Mammary epithelial cell (primary cell): ENCODE measurements at places on chromosomes 5 and 9. TPM values are rescaled to one million over a fixed set of nuclear protein-coding genes. Genes with fewer than 3 reads are reported as not detected.

GRCh38 chr5:108919591-108920326 is 172.1 kb downstream of the FER start:
- no peak for DNase-seq

DNA sequence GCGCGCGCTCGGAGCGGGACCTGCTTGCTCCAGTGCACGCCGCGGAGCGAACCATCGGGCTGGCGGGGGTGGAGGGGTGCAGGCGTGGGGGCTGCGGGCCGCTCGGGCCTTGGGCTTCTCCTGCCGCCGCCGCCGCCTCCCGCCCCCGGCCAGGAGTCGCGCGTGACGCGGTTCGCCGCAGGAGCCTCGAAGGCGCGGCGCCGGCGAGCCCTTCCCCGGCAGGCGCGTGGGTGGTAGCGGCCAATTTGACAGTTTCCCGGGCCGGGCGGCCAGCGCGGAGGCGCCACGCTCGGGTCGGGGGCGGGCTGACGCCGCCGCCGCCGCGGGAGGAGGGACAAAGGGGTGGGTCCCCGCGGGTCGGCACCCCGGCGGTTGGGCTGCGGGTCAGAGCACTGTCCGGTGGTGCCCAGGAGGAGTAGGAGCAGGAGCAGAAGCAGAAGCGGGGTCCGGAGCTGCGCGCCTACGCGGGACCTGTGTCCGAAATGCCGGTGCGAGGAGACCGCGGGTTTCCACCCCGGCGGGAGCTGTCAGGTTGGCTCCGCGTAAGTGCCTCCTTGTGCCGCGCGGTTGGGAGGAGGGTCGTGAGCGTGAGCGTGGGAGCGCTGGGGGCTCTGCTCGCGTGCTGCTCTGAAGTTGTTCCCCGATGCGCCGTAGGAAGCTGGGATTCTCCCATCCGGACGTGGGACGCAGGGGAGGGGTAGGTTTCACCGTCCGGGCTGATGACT is at the start of gene TJP2:
Gene TJP2, plus strand, starts transcription at position 387 of the 725 bp plus-strand sequence. Its CDS starts 96 bp downstream, at position 483.
- DNase-seq, result peak; percentile 84

DNA sequence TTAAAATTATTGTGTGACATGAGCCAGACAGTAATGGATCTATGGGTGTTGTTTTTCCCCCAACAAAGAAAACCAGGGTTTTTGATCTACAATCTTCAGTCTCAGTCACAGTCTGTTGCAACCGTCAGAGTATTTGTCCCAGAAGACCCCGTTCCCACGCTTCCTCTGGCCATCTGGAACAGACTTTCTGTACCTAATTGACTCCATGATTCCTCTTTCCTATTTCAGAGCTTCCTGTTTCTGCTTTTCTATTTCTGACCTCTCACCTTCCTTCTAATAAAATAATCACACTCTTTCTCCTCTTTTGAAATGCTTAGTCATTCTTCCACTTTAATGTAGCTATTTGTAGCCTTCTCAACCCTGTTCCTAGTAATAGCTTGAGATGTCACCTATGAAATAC is 1044.8 kb downstream of the DTWD2 start:
- DNase-seq, result no peak

DNA sequence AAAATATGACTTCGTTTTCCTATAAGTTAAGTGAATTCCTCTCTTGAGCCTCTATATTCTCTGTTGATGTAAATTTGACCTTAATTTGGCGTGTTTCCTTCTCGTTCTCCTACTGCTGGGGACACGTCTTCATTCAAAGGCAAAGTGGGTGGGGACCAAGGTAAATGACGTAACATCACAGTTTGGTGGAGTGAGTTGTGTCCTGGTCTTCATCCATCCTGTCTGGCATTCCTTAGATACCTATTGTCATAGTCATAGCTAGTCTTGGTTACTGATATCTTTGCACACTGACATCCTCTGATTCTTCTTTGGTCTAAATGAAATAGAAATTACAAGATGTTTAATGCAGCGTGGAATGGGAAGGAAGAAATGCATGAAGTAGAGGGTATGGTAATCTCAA is 108.5 kb downstream of the NNT start:
- peak; percentile 5 for DNase-seq

DNA sequence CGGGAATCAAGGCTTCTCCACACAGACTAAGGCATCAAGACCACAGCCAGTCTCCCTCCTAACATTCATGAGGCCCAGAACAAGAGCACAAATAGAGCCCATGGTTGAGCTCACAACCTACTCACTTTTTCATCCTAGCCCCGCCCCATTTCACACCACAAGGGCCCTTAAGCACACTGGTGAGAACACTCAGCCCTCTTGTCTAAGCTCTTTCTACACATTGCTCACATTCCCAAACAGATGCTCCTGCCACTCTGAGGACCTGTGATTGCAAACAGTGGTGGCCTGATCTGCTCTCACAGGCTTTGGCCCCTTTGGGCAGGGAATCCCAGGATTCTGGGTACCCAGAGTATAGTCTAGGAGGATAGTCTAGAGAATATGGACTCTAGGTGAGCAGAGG is 54.0 kb downstream of the FEM1C start:
- DNase-seq, result no peak

- DNase-seq, result peak; percentile 9
Measured at GRCh38 chr9:34809504-34810186, 99.7 kb upstream of the CCL21 start.

DNA sequence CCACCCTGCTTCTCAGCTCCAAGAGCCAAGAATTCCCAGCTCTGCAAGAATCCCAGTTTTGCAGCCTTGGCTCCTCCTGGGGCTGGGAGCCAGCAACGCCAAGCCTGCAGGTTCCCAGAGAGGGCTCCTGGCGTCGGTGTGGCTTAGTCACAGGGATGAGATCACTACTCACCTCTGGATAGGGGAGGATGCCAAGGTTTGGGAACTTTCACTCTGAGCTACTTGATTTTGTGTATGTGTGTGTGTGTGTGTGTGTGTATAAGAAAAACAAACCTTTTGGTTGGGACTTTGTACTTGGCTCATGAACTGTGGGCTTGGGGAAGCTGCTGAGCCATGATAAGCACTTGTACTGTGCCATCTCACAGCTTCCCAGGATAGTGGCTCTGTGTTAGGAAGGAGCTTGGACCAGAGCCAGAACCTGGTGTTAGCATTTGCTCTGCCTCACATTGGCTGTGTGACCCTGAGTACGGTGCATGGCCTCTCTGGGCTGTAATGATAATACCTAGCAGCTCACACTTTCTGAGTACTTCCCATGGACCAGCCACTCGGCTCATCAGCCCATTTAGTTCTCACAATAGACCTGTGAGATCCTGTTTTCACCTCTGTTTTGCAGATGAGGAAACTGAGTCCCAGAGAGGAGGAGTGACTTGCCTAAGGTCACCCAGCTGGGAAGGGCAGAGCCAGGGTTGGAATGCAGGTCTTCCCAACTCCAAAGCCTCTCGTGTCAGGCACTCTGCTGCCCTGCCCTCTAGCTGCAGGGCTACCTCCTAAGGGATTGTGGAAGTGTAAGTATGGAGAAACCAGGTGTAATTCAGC is 41.4 kb upstream of the DAB2IP start:
- DNase-seq, result peak; percentile 87

DNA sequence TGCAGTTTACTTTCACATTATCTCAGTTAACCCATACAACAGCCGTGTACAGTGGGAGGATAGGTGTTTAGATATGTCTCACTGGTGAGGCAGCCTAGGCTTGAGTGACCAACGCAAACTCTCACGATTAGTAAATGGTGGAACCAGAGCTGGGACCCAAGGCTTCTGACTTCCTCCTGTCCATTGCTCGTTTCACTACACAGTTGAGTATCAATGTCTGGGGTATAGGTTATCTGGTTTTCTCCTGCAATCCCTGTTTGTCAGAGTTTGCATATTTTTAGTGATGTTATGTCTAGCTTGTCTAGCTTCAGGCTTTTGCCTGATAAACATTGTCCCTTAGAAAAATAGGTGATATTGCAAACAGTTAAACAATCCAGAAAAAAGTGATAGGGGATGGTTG is 62.6 kb downstream of the NUP214 start:
- DNase-seq, result no peak

DNA sequence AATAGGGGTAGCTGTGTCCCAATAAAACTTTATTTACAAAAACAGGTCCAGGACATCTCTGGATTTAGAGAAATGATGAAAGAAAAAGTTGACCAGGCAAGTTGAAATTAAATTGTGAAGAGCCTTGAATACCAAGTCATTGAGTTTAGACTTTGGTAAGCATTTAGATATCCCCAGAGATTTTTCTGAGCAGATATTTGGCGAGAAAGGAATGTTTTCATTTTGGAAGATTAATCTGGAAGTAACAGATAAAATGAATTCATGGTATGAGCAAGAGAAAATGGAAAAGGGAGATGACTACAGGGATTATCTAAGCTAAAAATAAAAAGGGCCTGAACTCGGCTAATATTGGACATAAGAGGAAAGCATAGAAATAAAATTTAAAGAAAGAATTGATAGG is 157.6 kb downstream of the ACTL7B start:
- no peak for DNase-seq

DNA sequence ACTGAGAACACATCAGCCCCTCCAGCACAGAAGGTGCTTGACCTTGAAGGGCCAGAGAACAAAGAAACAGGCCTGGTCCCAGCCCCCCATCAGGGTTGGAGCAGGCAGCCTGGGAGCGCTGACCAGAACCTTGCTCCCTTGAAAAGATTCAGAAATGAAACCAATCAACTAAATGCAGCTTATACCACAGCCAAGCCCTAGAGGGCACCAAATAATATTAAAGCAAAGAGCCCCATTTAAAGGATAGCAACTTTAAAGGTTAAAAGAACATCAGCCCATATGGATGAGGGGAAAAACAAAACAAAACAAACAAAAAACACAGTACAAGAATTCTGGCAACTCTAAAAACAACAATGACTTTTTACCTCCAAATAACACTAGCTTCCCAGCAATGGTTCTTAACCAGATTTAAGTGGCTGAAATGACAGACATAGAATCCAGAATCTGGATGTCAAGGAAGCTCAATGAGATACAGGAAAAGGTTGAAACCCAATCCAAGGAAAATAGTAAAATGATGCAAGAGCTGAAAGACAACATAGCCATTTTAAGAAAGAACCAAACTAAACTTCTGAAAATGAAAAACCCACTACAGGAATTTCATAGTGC is 471.9 kb downstream of the MTRR start:
- peak; percentile 6 for DNase-seq

DNA sequence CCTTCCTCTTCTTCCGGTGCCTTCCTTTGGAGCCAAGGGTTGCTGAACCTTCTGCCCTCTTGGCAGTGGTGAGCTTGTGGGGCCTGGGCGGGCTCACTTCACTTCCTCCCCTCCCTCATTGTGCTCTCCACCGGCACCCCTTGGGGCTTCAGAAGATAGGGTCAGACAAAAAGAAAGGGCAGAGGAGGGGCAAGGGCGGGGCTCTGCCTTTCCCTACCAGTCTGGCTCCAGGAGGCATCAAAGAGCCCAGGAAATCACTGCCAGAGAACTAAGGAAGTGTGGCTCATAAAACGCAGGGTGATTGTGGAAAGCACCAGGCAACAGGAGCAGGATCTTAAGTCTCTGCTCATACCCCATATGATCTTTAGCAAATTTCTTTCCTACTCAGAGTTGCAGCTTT is 34.8 kb downstream of the ACOT12 start:
- no peak for DNase-seq

DNA sequence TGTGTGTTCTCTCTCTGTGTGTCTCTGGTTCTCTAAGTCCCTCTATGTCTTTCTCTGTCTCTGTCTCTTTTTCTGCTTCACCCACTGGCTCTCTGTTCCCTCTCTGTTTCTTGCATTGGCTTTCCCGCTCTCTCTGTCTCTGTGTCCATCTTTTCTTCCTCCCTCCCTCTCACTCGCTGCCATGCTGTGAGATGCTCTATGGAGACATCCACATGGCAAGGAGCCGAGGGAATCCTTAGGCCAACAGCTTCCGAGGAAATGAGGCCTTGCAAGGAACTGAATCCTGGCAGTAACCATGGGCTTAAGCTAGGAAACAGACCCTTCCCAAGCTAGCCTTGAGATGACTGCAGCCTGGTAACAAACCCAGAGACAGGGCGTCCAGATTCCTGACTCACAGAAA is 117.3 kb downstream of the BRINP1 start:
- DNase-seq, result no peak

DNA sequence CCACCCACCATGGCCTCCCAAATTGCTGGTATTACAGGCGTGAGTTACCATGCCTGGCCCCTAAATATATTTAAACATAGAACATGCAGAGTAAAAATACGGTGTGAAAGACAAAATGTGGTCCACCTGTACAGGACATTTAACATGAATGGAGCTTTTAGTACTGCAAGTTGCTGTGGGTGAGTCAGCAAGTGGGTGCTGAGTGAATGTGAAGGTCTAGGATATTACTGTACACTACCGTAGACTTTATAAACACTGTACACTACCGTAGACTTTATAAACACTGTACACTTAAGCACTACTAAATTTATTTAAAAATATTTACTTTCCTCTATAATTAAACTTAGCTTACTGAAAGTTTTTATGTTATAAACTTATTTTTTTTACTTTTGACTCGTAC is 317.8 kb downstream of the PRDM9 start:
- DNase-seq, result no peak

GRCh38 chr9:121350993-121351561 is 19.0 kb downstream of the STOM start:
- DNase-seq, result peak; percentile 84

- DNase-seq, result no peak
Measured at GRCh38 chr9:128405077-128405779, 15.4 kb upstream of the CERCAM start.

DNA sequence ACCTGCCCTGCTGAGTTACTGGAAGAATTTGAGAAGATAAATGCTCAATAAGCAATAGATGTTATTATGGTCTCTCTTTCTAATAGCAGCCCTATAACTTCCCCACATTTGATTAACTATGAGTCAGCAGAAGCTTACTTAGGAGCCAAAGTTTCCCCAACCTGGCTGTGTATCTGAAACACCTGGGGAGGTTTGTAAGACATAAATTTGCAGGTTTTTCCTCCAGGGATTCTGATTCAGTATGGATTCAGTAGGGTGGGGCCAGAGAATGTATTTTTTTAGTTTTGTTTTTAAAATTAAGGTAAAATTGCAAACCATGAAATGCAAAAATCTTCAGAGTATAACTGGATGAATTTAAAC is 44.9 kb upstream of the GNPDA1 start:
- DNase-seq, result peak; percentile 78

- DNase-seq, result peak; percentile 49
Measured at GRCh38 chr5:88660264-88660946, 222.6 kb downstream of the MEF2C start.

DNA sequence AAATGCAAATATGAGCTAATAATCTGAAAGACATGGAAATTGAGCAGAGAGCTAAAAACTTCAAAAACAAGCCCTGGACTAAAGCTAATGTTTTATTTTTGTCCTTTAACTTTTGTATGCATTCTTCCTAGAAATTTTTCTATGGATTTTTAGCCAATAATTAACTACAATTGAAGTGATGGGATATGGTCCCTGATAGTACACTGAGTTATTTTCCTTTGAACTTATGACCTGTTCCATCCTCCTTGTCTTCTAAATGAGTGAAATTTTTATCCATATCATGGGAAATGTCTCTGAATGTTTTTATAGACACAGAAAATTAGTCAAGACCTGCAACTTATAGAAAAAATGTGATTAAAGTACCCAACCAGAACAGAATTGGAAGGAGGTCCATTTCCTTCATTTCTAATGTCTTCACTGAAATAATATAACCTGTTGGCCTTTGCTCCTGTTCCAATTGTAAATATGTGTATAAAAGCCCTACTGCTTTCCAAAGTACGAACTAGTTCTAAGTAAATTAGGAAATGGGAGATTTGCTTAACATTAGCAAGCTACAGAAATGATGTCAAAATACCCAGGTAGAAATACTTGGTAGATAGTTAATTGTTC is 11.3 kb upstream of the ERAP2 start:
- DNase-seq, result no peak

PCYOX1L gene
- 6.8 TPM for total RNA-seq

MARCOL gene
- total RNA-seq, result not detected

MLANA gene
- total RNA-seq, result not detected

IL5 gene
- not detected for total RNA-seq

GRIA1 gene
- not detected in 2 replicates for total RNA-seq

CARD6 gene
- total RNA-seq, result 1.7 and 2.1 TPM in 2 replicates

RNF145 gene
- total RNA-seq, result 63.2 TPM
